ENCODE measurements at places on chromosomes 13 and 19. TPM values are rescaled to one million over a fixed set of nuclear protein-coding genes. Genes with fewer than 3 reads are reported as not detected.

Gene FBL
- total RNA-seq, result 104 TPM

Gene KCNJ14
- 0.90 TPM for total RNA-seq

Gene CCDC169
- total RNA-seq, result 2.2 TPM

Gene SGCG
- 12.8 TPM for total RNA-seq

Gene PEG3
- not detected for total RNA-seq

GRCh38 chr19:52670046-52670445, 31.9 kb upstream of the ZNF83 start:
- H3K4me3 ChIP-seq, result no peak overlapping the region
- H3K36me3 ChIP-seq, result peaks cover 4% of the 10 kb centered on the region
- no peak overlapping the region for H3K27ac ChIP-seq
- DNase-seq, result no peak
- no peaks in the 10 kb centered on the region for H3K27me3 ChIP-seq

- no peak overlapping the region for H3K27ac ChIP-seq
- no peak for DNase-seq
- no peaks in the 10 kb centered on the region for H3K36me3 ChIP-seq
- H3K27me3 ChIP-seq, result no peaks in the 10 kb centered on the region
These were observed 208.3 kb upstream of the MIR17HG start for GRCh38 chr13:91139232-91139631.

DNA sequence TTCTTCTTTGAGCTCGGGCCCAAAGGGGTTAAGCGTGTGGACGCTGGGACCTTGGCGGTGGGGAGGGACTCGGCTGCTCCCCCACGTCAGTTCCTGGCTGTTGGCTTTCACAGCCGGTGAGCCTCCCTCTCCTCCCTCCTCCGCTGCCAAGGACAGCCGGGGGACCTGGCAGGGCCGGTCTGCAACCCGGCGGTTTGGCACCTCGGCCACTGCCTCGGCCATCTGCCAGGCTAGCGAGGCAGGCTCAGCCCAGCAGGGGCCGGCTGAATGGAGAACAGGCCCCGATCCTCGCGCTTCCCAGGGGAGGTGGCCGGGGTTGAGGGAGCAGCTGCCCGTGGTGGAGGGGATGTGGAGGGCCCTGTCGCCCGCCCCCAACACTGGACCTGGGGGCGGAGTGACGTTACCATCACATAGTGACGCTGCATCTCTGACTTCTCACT, 5.0 kb downstream of the TLE5 start:
- H3K4me3 ChIP-seq, result no peak overlapping the region
- peaks cover 18% of the 10 kb centered on the region for H3K36me3 ChIP-seq
- H3K27me3 ChIP-seq, result no peaks in the 10 kb centered on the region
- peaks cover 19% of the 10 kb centered on the region for H3K4me1 ChIP-seq
- no peak for DNase-seq

DNA sequence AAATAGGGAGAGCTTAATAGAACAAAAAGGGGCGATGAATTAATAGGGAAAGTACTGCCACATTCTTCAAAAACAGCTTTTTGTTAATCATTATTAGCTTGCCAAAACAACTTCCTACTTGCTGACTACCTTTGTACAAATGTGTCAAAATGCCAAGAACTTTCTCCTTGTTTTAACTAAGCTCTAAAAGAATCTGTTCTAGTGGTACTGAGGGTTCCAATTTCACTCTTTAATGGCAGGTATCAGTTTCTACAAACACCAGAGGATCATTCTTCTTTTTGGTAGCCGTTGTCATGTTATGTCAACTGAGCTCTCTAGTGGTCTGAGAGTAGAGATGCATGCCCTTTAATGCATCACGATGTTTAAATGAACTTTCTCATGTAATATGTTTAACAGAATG, 29.4 kb upstream of the FBXL3 start:
- no peak overlapping the region for H3K27ac ChIP-seq
- H3K36me3 ChIP-seq, result peaks cover 27% of the 10 kb centered on the region
- H3K4me3 ChIP-seq, result no peak overlapping the region
- H3K27me3 ChIP-seq, result no peaks in the 10 kb centered on the region

DNA sequence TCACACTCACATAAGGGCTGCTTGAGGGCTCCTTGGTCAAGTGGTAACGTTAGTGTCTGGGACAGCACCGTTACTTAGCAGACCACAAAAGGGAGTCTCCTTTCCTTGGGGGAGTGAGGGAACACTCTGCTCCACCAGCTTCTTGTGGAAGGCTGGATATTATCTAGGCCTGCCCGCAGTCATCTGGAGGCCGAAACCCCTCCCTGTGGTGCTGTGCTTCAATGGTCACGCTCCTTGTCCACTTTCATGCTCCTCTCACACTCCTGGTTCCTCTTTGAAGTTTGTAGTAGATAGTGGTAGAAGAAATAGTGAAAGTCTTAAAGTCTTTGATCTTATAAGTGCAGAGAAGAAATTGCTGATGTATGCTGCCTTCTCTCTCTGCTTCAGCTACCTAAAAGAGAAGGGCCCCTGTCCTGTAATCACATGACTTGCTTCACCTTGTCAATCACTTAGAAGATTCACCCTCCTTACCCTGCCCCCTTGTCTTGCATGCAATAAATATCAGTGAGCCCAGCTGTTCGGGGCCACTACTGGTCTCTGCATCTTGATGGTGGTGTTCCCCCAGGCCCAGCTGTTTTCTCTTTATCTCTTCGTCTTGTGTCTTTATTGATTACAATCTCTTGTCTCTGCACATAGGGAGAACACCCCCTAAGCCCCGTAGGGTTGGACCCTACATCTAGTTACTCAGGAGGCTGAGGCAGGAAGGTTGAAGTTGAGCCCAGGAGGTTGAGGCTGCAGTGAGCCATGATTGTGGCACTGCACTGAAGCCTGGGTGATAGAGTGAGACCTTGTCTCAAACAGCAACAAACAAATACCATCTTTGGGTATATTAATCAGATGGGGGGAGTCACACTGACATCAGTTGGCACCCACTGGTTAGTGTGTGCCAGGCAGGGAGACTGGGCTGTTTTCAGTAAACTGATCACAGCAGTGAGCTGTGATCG, 11.6 kb upstream of the MZF1 start:
- no peak overlapping the region for H3K4me3 ChIP-seq
- H3K4me1 ChIP-seq, result peaks cover 13% of the 10 kb centered on the region
- DNase-seq, result no peak
- H3K36me3 ChIP-seq, result peaks cover 11% of the 10 kb centered on the region

DNA sequence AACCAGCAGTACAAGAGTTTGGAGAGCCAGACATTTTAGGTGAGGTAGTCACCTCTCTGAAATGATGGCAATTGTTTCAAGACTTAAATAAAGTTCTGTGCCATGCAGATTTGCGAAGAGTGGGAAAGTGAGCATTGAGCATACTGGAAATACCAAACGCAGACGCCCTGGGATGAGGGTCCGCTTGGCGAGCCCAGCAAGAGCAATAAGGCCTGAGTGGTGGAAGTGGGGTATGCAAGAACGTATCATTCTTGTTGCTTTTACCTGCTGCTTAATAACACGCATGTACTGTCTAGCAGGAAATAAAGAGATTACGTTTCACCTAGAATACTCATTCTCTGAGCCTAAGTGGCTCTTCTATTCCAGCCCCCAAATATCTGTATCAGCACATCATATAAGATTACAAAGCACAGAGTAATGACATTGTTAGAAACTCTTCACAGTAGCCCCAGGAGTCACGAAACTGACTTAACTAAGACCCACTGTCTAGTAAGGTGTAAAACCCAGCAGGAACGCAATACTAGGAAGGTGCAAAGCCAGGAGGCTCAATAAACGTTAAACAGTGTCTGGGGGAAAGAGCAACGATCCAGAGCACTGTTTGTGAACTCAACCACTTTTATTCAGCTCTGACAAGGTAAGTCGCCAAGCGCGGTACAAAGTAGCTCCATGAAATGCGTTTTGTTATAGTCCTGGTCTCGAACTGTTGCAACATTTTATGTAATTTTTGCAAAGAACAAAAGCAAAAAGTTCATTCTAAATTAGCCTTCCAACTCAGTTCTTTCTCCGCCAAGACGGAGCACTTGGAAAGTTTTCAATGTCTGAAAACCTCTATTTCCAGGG, 1.2 kb downstream of the RCBTB2 start:
- H3K4me3 ChIP-seq, result peak overlapping the region; percentile 91
- peaks cover 21% of the 10 kb centered on the region for H3K4me1 ChIP-seq
- H3K27ac ChIP-seq, result peak overlapping the region; percentile 94
- DNase-seq, result no peak

GRCh38 chr19:13881692-13882418, 4.9 kb downstream of the NANOS3 start:
- peaks cover 28% of the 10 kb centered on the region for H3K4me1 ChIP-seq
- H3K27me3 ChIP-seq, result no peaks in the 10 kb centered on the region
- DNase-seq, result no peak

GRCh38 chr13:34620074-34620850, 321.8 kb upstream of the NBEA start:
- H3K27ac ChIP-seq, result no peak overlapping the region
- H3K4me1 ChIP-seq, result peaks cover 11% of the 10 kb centered on the region

DNA sequence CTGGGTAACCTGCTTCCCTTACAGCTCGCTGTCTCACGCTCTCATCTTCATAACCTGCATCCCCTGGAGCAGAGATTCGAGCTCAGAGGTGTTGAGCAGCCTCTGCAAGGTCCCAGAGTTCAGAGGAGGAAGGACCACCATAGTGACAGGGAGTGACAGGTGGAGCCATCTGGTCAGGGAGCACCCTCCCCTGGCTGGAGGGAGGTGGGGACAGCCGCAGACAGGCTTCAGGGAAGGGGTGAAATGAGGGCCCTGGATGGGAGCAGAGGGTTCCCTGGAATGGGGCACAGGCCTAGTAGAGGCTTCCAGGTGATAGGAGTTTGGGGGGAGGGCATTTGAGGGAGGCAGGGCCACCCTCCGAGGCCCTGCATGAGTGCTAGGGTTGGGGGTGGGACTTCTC, 82.1 kb downstream of the ZNF429 start:
- no peak for DNase-seq
- no peak overlapping the region for H3K27ac ChIP-seq
- H3K36me3 ChIP-seq, result no peaks in the 10 kb centered on the region
- H3K27me3 ChIP-seq, result no peaks in the 10 kb centered on the region
- H3K4me1 ChIP-seq, result peaks cover 2% of the 10 kb centered on the region
- H3K4me3 ChIP-seq, result no peak overlapping the region

DNA sequence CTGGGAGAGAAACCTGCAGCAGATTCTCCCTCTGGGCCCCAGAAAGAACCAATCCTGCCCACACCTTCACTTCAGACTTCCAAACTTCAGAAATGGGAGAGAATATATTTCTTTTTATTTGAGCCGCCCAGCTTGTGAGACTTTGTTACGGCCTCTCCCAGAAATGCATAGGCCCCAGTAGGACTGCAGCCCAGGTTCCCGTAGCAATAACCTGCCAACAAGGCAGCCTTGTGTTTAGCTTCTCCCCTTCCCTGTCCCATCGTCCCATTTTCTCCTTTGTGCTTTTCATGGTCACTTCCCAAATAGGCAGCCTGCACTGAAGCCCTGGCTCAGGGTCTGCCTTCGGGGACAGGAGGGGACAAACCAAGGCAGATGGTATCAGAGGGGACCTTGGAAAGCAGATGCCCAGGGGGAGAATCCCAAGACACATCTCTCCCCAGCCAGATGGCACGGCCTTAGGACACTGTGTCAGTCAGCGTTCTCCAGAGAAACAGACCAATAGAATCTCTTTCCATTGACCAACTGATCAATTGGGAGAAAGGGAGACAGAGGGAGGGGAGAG, 3.7 kb upstream of the ARHGEF7 start:
- H3K36me3 ChIP-seq, result peaks cover 5% of the 10 kb centered on the region
- no peak overlapping the region for H3K27ac ChIP-seq
- H3K4me3 ChIP-seq, result no peak overlapping the region
- no peak for DNase-seq

- no peaks in the 10 kb centered on the region for H3K27me3 ChIP-seq
- no peak overlapping the region for H3K27ac ChIP-seq
- H3K4me1 ChIP-seq, result no peaks in the 10 kb centered on the region
- DNase-seq, result peak; percentile 56
These were observed 62.1 kb downstream of the PEPD start for GRCh38 chr19:33459222-33460090.

DNA sequence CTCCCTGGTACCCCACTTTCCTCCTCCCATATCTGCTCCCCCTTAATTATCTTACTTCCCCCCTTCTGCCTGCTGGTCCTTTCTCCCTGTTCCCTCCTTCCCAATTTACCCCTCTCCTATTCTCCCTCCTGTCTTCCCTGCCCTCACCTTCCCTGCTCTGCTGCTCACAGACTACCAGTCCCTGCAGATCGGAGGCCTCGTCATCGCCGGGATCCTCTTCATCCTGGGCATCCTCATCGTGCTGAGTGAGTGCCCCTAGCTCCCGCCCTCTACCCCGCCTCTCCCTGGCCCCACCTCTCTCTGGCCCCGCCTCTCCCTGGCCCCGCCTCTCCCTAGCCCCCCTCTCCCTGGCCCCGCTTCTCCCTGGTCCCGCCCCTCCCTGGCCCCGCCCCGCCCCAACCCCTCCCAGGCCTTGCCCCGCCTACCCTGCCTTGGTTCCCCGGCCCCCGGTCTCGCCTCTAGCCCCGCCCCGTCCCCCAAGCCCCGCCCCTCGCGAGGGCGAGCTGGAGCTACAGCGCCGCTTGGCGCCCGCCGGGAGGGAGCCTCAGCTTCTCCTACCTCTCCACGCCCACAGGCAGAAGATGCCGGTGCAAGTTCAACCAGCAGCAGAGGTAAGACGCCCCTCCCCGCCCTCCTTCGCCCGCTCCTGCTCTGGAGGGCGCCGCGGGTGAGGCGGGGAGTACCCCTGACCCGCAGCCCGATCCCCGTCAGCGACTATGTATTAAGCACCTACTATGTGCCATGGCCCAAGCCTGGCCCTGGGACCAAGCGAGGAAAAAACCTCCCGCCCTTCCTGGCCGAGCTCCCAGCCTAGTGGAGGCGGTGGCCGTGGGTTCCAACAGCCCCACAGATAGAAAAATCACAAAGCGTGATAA, 1.9 kb upstream of the FXYD7 start:
- H3K27ac ChIP-seq, result peak overlapping the region; percentile 77
- H3K36me3 ChIP-seq, result no peaks in the 10 kb centered on the region
- peak overlapping the region; percentile 63 for H3K4me3 ChIP-seq
- H3K4me1 ChIP-seq, result peaks cover 48% of the 10 kb centered on the region

GRCh38 chr13:23851106-23851505, 38.1 kb downstream of the MIPEP start:
- DNase-seq, result no peak
- no peak overlapping the region for H3K4me3 ChIP-seq
- no peak overlapping the region for H3K27ac ChIP-seq
- no peaks in the 10 kb centered on the region for H3K27me3 ChIP-seq
- H3K4me1 ChIP-seq, result no peaks in the 10 kb centered on the region

DNA sequence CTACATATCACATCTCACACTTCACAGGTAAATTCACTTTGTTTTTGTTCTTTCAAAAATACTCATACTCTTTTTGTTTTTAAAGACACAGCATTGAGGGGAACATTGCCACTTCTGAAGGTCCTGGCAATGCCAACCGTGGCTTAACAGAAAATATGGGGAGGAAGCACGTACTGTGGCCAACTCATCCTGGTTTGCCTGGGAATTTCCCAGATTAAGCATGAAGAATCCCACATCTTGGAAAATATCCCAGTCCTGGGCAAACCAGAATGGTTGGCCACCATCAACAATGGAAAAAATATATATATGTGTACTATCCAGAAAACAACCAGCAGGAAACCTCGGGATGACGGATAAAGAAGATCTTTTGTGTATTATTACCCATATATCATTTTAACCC, 1032.2 kb upstream of the SLC10A2 start:
- no peak overlapping the region for H3K4me3 ChIP-seq
- no peak overlapping the region for H3K27ac ChIP-seq
- no peaks in the 10 kb centered on the region for H3K36me3 ChIP-seq
- no peaks in the 10 kb centered on the region for H3K4me1 ChIP-seq

Measured in chondrocyte (in vitro differentiated cells).